ENCODE measurements at places on chromosomes 5 and 9. TPM values are rescaled to one million over a fixed set of nuclear protein-coding genes. Genes with fewer than 3 reads are reported as not detected.

DNA sequence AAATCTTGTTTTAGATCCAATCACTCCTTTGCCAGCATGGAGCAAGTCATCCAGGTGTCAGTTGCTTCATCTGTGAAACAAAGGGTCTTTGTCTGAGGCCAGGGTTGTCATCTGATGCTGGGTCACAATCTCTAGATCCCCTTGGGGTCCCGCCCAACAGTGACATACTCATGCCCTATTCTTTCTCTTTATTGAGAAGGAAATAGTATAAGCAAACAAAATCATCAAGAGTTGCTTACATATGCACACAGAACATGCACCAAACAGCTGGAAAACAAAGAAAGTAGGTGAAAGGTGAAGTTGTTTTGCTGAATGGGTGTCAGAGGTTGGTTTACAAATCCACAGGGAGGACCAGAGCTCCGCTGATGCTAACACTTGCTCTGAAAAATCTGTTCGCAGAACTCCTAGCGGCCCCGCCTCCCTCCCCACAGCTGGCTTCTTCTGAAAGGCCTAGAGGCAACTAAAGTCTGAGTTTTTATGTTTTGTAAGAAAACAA lies 106.1 kb upstream of the SLC44A1 start:
- DNase-seq, result no peak

Gene FAXDC2
- 1.4 TPM for polyA plus RNA-seq

GRCh38 chr9:134390947-134391318 lies 64.7 kb downstream of the RXRA start:
- no peak for DNase-seq

Gene PCAT7
- not detected for polyA plus RNA-seq

GRCh38 chr5:170631466-170632195 lies 127.8 kb downstream of the KCNIP1 start:
- DNase-seq, result no peak

GRCh38 chr5:112329419-112330090 lies 89.5 kb downstream of the EPB41L4A start:
- no peak for DNase-seq

- no peak for DNase-seq
Measured at GRCh38 chr5:68380078-68380477, 164.5 kb downstream of the PIK3R1 start.

Gene CER1
- polyA plus RNA-seq, result not detected

Gene IL31RA
- 1.3 TPM for polyA plus RNA-seq

DNA sequence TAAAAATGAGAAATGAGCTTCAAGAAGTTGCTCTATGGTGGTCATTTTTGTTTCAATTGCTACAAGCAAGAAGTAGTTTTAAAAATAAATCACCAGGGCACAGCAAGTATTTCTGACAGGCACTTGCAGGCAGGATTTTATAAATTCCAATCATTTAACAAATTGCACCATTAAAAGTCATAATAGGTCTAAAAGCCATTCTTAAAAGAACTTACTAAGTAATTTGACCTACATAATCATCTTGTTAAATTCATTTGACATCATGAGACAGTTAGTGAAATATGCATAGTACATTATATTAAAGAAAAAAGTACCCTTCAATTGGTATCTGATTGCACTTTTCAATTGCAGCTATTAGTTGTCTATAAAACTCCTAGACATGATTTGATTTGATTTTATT lies 31.0 kb downstream of the TLX3 start:
- no peak for DNase-seq

DNA sequence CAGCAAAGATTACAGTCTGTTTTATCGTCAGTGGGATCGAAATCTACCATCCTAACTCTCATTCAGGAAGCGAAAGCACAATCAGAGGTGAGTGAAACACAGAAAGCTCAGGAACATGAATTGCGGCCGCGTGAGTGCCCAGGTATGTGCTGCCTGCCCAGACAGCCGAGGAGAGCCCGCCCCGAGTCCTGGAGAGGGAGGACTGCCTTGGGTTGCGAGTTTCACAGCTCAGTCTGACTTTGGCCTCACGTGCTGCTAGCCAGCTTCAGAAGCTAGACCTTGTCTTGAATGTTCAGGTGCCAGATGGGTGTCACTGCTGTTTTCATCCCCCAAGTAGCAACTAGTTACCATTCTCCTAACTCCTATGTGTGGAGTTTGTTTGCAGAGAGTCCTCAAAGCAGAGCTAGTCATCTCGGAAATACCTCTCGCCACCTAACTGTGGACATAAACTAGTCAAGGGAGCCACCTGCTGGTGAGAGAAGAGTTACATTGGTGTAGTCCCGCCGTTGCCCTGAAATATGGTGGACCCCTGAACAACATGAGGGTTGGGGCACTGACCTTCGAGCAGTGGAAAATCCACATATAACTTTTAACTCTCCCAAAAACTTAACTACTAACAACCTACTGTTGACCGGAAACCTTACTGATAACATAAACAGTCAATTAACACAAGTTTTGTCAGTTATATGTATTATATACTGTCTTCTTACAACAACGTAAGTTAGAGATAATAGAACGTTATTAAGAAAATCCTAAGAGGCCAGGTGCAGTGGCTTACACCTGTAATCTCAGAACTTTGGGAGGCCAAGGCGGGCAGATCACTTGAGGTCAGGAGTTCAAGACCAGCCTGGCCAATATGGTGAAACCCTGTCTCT lies 80.9 kb downstream of the GOLPH3 start:
- DNase-seq, result peak; percentile 48

DNA sequence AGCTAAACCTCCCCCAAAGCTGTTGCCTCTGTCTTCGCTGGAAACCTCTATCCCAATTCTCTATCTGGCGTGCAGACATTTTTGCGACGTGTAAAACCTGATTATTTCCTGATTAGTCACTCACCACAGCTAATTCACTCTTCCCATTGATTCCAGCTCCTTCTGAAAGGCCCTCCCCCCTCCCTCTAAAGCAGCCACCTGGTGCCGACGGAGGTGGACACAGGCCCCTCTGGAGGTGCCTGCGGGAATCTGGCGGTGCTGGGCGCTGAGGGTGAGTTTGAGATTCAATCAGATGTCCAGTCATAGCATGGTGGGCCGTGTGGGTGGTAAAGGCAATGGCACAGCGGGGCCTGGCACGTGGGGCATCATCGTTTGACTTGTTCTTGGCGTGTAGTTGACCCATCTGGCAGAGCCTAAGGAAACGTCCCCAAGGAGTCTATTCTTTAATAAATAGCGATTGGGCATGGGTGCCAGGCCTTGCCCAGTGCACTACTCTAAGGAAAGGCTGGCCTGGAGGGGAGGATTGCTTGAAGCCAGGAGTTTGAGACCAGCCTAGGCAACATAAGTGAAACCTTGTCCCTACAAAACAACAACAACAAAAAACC lies 271.1 kb upstream of the MVB12B start:
- no peak for DNase-seq

Gene TLX3
- polyA plus RNA-seq, result not detected

DNA sequence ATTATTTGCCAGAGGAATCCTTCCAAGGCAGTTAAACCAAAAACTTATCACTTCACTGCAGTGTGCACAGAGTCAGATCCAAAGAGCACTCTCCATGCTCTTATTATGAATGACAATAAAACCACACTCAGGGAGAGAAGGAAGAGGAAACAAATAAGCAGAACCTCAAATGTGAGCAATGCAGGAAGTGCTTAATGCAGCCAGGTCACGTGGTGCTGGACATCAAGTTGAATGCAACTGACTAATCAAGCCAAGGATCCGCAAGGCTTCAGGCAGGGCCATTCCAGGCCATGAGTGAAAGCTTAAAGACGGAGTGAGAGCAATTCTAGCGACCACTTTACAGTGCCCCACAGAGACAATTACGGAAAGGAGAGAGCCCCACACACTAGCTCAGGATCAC lies 230.4 kb upstream of the PUM3 start:
- DNase-seq, result peak; percentile 16

Gene BAAT
- polyA plus RNA-seq, result not detected

Gene PCDHGA12
- 0.01 TPM for polyA plus RNA-seq

Gene PLPPR1
- not detected for polyA plus RNA-seq

DNA sequence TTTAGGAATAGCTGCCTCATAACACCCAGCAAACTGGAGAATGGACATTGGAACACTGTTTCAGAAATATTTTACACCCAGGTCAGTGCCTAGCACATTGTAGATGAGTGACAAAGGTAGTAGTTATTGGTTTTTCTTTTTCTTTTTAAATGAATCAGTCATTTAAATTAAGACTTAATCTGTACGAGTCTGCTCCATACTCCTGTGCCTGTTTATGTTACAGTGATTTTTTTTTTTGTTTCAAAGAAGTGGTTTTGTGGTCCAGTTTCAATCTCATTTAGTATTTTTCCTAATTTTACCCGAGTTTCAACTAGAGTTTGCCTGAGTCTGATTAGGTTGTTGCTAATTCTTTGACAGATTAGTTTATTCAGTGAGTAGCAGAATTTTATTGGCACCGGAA lies 16.2 kb downstream of the LMNB1 start:
- no peak for DNase-seq

Gene ANP32B
- 30.8 TPM for polyA plus RNA-seq

DNA sequence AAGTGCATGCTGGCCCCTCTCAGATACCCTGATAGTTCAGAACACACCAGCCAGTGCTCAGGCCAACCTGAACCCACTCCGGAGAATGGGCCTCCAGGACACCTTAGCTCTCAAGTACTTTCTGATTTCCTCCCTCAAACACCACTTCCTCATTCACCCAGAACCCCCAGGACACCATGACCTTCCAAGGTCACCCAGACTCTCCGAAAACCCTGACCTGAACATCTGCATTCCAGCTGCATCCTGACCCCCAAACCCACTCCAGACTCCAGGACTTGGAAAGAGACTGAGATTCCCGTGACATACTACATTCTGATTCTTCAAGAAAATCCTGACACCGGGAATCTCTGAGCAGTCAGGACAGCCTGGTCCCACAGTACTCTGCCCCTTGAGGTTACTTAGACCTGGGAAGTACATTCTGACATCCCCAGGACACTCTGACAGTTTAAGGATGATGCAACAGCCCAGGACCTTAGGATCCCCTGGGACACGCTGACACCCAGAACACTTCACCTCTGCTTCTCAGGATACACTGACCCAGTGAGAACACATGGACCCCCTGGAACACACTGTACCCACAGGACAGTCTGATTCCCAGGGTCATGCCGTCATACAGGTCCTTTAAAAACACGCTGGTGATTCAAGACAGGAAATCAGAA lies 747 bp upstream of the PROP1 start:
- no peak for DNase-seq

DNA sequence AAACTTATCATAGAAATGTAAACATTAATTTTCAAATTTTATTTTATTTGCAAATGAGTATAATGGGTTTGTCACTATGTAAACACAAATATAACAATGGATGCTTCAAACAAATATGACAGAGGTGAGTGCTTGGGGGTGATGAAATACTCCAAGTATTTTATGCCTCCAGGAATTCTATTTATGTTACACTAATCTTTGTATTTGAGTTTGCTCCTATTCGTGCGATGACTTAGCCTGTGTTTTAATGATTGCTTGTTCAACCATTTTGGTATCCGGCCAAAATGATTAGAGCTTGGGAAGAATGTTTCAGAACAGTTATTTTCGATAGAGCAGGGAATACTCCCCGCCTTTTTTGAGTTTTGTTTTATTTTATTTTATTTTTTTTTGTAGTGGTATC lies 5.0 kb downstream of the DMRT2 start:
- no peak for DNase-seq

DNA sequence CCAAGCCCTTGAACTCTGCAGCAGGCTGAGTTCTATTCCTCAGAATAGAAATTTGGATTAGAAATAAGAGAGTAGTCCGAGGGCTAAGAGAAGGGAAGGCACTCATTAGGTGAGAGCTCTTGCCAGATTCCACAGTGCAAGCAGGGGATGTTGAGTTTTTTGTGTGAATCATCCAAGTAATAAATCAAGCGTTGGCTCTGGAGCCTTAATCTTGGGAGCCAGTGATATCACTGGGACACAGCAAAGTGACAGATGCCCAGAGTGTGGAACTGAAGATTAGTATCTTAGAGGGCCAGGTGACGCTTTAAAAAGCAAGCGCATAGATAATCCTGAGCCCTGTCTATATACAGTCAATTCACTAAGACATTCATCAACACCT lies 60.3 kb downstream of the FOXD1 start:
- DNase-seq, result no peak

DNA sequence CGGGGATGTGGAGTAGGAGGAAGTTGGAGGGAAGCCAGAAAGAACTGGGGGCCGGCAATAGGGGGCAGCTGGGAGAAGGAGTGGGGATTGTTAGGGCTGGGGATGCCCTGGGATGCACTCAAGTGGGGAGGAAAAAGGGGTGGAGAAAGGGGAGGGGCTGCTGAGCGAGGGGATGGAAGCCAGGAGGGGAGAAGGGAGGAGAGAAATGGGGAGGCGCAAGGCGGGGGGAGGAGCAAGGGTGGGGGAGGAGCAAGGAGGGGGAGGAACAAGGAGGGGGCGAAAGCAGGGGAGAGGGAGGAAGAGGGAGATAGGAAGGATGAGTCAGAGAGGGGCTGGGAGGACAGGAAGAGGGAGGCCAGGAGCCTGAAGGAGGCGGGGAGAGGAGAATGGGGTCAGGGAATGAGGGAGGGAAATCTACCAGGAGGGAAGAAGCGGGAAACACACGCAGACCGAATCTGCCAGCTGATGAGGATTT lies 1.6 kb downstream of the IRX4 start:
- DNase-seq, result no peak

- DNase-seq, result no peak
Measured at GRCh38 chr5:146193285-146193684, 10.1 kb upstream of the RBM27 start.

- DNase-seq, result no peak
Measured at GRCh38 chr5:132074091-132074771, 642 bp downstream of the CSF2 start.

Gene AIF1L
- not detected for polyA plus RNA-seq

GRCh38 chr5:53503562-53504218 lies 23.3 kb downstream of the FST start:
- DNase-seq, result no peak

DNA sequence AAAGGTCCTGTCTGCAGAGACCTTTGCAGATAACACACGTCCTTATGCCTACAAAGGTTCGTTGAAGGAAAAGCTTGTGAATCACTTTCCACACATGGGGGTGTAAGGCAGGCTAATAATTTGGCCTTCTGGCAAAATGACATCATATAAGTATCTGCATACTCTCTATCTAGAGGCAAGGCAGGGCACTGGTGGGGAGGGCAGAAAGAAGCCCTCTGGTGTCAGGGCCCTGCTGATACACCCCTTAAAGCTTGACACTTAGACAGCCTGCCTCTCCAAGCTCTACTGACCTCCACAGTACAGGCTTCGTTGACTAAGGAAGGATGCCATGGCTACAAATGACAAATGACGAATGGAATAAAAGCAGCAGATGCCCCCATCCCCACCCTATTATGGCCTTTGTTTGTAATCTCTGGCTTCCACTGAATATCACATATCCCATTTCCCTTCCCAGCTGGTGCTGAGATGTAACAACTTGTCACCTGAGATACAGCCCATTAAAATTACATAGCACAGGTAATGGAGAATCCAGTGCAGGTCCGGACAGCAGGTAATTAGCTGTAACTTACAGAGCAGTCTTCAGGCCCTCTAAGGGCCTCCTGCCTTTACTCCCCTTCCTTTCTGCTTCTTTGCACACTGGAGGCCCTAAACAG lies 76.9 kb upstream of the IFNK start:
- no peak for DNase-seq

GRCh38 chr5:83145241-83145640 lies 67.9 kb downstream of the XRCC4 start:
- DNase-seq, result no peak

All from CD14-positive monocyte (primary cell).